ENCODE measurements at places on chromosomes 3 and 15. TPM values are rescaled to one million over a fixed set of nuclear protein-coding genes. Genes with fewer than 3 reads are reported as not detected.

The TMIE gene
- 1.2 TPM for polyA plus RNA-seq

The NKIRAS1 gene
- polyA plus RNA-seq = 4.9 TPM

The CHST13 gene
- polyA plus RNA-seq = 0.04 TPM

The CORO2B gene
- 0.35 TPM for polyA plus RNA-seq

The INSYN1 gene
- polyA plus RNA-seq = 12.8 TPM

The CLDN16 gene
- polyA plus RNA-seq = 0.12 TPM

The MST1R gene
- polyA plus RNA-seq = 53.4 TPM

The SLC49A4 gene
- 10.1 TPM for polyA plus RNA-seq

The DGKG gene
- 0.88 TPM for polyA plus RNA-seq

The ISL2 gene
- 0.24 TPM for polyA plus RNA-seq

The SPINT1 gene
- 161 TPM for polyA plus RNA-seq

The HTR3E gene
- not detected for polyA plus RNA-seq

The STRC gene
- polyA plus RNA-seq = 0.11 TPM

The RLBP1 gene
- not detected for polyA plus RNA-seq

The CA12 gene
- polyA plus RNA-seq = 32.2 TPM

The BCL6 gene
- 24.4 TPM for polyA plus RNA-seq

The CD96 gene
- polyA plus RNA-seq = 0.88 TPM

The MNS1 gene
- 2.5 TPM for polyA plus RNA-seq

The AMIGO3 gene
- polyA plus RNA-seq = 1.00 TPM

The SNX4 gene
- polyA plus RNA-seq = 9.6 TPM

The SLC28A2 gene
- not detected for polyA plus RNA-seq

The SNTN gene
- polyA plus RNA-seq = not detected

The EEFSEC gene
- polyA plus RNA-seq = 6.1 TPM

The GLDN gene
- polyA plus RNA-seq = 0.29 TPM

The PLSCR2 gene
- not detected for polyA plus RNA-seq

The TRPC1 gene
- 1.1 TPM for polyA plus RNA-seq

The TMEM266 gene
- polyA plus RNA-seq = 0.14 TPM

The CSTA gene
- 7,202 TPM for polyA plus RNA-seq

The CPLX3 gene
- 1.2 TPM for polyA plus RNA-seq

The ARL14 gene
- 1.3 TPM for polyA plus RNA-seq

The OR5K2 gene
- not detected for polyA plus RNA-seq

The DUOXA2 gene
- 39.1 TPM for polyA plus RNA-seq

The RTP4 gene
- 1.2 TPM for polyA plus RNA-seq
